Non-pigmented ciliary epithelial cell (primary cell): ENCODE measurements at places on chromosomes 3 and 15.
A peak's percentile ranks its signal among the peaks of the same experiment; 100 is the strongest.

DNA sequence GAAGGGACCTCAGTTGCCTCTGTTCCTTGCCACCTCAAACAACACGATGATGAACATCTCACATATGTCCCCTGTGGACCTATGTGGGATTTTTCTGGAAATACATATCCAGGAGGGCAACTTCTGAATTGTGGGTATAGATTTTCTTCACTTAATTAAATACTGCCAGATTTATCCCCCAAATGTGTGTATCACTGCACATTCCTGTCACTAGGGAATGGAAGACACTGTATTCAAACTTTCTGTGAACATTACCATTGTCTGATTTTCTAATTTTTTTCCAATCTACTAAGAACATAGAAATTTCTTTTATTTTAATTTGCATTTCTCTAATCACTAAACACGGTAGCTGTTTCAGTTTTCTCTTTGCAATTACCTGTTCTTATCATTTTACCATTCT lies 102.0 kb upstream of the MRPS22 start:
- DNase-seq: no peak

GRCh38 chr3:14154895-14155440 lies 23.4 kb downstream of the XPC start:
- DNase-seq: no peak

- peak; percentile 54 for DNase-seq
Observed at GRCh38 chr3:127002195-127003174, 19.6 kb downstream of the PLXNA1 start.

GRCh38 chr3:49775538-49775937 lies 10.8 kb downstream of the IP6K1 start:
- DNase-seq: no peak

DNA sequence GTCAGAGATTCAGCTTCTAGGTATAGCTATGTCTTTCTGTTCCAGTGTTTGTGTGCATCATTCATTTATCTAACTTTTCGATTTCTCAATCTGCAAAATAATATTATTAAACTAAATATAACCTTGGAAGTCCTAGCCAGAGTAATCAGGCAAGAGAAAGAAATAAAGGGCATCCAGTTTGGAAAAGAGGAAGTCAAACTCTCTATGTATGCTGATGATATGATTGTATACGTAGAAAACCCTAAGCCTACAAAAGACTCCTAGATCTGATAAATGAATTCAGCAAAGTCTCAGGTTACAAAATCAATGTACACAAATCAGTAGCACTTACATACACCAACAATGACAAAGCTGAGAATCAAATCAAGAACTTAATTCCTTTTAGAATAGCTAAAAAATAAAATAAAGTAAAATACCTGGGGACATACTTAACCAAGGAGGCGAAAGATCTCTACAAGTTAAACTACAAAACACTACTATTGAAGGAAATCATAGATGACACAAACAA lies 718.2 kb downstream of the NTRK3 start:
- no peak for DNase-seq

DNA sequence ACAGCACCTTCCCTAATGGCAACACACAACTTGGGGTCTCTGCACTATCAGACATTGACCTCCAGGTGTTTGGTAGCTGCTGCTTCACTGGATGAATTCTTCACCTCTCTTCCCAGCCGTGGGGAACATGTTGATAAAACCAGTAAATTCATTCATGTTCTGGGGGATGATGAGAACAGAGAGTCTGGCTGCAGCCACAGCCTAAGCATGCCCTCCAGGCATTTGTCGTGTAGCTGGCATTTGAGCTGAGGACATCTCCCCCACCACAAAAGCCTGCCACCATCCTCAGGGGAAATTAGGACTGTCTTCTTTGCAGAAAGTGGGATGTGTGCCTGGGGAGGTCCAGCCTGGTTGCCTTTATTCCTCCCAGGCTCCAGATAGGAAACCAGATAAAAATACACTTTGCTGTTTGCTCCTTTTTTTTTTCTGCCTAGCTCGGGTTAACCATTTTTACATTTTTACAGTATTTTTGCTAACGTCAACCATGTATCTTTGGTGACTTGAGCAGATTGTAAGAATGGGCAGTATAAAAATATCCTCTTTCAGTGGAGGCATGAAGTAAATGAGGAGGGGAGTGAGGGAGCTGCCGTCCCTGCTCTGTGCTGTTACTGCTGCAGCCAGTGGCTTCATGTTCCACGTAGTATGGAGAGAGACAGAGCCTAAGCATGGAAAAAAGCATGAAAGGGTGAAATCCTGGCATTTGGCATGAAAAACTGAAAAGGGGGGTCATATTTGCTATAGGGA lies 444.0 kb downstream of the EPHB1 start:
- DNase-seq: no peak

- no peak for DNase-seq
Observed at GRCh38 chr3:50428007-50428633, 68.8 kb upstream of the TMEM115 start.

DNA sequence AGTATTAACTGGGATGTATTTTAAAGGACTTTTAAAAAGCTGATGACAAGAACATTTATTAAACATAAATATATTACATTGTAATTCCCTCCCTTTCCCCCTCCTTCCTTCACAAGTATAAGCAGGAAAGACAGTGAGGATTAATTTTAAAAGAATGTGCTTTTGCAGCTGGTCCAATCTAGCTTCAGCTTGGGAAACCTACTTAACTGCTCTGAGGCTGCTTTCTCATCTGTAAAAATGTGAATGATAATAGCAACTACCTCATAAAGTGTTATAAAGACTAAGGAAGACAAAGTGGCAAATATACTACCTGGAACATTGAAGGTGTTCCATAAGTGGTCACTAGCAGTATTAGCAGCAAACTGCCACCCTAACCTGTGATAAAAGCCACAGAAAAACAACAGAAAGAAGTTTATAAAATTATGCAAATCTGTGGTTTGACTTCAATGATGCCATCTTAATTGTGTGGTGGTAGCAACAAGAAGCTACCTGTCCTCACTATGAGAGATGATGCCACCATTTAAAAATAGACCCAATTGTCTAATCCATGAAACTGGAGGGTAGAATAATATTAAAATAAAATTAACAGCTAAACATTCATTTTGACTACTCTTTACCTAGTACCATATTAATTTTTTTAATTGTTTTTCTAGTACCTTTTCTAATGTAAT lies 20.0 kb downstream of the DHX36 start:
- no peak for DNase-seq

- DNase-seq: no peak
Observed at GRCh38 chr3:97821287-97821773, 481 bp upstream of the CRYBG3 start.
